Right kidney (tissue), 9 donors: ENCODE measurements at places on chromosomes 1 and 21.
A peak's percentile ranks its signal among the peaks of the same experiment; 100 is the strongest.

GRCh38 chr1:145990249-145990855 lies 6.0 kb downstream of the TXNIP start:
- no peak for DNase-seq

DNA sequence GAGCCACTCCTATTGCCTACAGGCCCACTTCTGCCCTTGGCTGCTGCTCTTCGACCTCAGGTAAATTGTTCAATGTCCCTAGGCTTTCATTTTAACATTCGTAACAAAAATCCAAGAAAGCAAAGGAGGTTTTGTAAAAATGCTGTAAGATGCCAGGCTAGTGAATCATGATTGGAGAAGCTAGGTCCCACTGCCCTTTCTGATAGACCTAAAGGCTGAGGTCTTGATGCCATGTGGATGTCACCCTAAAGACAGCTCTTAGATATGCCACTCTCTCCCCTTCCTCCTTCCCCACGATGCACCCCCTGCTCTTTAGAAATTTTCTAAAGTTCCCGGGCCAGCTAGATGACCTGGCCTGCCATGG lies 9.9 kb upstream of the TMEM39B start:
- no peak for DNase-seq

DNA sequence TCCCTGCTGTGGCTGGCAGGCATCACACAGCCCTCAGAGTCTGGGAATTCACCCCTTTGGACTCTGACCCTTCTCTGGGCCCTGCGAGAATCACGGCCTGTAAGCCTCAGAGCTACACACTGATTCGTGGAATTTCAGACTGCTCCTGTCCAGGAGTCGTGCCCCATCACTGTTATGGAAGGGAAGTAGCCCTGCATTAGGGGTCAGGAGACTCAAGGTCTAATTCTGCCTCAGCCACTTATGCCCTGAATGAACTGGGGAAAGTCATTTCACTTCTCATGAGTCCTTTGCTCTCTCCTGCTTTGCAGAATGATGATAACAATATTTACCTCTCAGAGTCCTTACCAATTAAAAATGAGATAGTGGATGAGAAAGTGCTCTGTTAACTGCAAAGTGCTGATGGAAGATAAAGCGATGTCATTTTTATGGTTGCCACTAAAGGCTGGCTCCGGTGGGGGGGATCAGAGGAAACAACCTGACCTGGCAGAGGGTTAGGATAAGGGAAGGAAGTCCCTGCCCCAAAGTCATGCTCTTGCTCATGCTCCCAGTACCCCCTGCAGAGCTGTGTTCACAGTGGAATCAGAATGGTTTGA lies 148.6 kb upstream of the CD34 start:
- no peak for DNase-seq

GRCh38 chr1:94017155-94017829 lies 103.7 kb downstream of the ABCA4 start:
- DNase-seq = no peak

DNA sequence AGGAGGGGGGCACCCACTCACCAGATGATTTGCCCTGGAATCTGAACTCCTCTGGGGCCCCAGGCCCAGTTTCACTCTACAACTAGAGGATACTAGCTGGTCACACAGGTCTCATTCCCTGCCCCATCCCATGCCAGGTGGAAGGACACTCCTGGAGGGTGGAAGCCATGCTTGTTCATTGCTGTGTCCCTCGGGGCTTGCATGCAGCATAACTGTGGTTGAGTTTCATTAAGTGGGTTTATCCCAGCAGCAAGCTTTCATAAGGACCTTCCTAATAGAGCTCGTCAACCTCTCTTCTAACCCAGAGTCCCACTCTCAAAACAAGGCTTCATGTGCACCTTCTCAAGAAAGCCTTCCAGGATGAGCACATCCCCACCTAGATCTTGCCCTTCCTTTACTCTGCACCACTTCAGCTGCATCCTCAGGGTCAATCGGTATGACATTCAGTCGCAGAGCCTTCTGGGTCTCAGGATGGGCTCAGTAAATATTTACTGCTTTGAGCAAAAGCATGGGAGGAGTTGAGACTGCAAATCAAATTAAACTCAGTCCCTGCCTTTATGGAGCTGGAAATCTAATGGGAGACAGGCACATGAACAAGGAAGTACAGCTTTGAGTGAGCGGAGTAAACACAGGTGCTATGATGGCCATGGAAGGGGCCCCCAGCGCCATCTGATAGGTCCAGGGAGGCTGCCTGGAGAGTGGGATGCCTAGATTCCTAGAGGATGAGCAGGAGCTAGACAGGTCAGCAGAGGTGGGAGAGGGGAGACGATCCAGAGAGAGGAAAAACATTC lies 32.3 kb downstream of the LAMB3 start:
- no peak for DNase-seq

- no peak for DNase-seq
Measured at GRCh38 chr1:30537279-30537678, 186.1 kb downstream of the MATN1 start.

DNA sequence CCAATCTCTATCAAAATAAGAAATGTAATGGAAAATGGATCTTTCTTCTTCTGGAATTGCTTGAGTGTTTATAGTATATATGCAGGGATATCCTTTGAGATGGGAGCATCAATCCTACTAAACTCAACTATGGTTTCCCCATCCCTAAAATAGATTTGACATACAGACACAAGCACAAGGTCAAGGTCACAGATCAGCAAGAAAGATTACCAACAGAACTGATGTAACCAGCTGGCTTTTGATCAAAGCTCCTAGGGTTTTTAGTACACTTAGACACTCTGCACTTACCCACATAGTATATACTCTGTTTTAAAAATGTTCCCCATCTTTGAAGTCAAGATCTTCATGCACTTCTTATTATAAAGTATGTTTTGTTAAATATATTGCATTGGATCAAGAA lies 85.5 kb downstream of the NRIP1 start:
- DNase-seq = no peak

DNA sequence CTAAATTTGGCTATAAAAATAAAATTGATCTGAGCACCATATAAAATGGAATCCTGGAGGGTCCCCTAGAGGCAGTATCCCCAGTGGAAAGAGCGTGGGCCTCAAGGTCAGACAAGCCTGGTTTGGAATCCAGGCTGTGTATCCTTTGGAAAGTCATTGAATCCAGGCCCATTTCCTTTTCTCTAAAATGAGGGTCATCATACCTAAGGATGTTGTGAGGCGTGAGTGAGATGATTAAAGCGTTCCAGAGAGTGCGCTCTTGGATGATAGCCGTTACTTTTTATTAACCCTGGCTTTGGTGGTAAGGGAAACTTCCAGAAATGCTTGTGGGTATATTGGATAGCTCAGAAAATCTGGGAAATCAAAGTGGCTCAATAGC lies 683 bp upstream of the ZNF436 start:
- DNase-seq = no peak

DNA sequence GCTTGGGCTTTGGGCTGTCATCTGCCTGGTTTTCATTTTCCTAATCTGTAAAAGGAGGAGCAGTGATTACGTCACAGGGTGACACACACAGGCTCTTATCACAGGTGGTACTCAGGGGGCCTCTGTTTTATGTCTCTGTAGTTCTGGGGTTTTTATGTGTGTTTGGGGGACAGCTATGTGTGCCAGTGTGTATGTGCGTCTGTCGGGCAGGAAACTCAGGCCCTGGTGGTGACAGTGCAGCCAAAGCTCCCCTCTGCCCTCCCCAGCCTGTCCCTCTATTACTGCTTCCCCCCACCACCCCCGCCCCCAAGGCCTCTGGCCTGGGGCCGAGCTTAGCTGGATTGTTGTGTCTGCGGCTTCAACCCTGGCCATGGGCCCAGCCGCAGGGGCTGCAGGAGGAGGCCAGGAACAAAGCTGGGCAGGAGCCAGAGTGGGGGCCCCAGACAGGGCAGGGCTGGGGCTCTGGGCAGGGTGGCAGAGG lies 13.3 kb downstream of the MFAP2 start:
- DNase-seq = no peak

DNA sequence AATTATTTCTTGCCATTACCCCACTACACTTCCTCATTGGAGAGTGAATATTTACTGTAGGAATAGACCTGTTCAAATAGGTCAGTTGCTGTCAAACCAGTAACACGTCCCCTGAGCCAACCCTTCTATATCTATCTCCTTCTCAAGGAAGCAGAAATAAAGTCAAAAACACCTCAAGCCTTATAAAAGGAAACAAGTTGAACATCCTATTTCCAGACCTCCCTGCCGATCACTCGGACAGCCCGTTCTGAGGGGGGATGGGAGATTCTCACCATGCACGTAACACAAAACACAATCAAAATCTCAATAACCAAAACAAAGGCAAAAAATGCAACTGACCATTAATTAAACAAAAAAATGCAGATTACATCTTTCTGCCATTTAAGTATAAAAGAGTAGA lies 121.5 kb upstream of the KRTAP19-8 start:
- no peak for DNase-seq

DNA sequence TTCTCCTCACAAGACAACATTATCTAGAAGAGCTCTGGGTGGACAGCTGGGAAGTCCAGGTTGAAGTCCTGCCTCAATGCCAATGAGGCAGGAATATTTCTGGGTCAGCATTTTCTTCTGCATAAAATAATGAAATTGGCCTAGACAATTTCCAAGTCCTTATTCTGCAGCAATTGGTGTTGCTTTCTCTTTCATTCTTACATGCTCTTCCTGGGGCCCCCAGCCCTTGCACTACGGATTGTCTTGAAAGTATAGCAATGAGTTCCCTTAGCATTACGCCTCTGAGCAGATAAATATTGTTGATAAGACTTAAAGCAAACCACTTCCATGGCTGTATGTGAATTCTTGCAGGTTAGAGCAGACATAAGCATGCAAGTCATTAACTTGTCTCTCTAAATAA lies 188.5 kb downstream of the TGFBR3 start:
- DNase-seq = no peak

DNA sequence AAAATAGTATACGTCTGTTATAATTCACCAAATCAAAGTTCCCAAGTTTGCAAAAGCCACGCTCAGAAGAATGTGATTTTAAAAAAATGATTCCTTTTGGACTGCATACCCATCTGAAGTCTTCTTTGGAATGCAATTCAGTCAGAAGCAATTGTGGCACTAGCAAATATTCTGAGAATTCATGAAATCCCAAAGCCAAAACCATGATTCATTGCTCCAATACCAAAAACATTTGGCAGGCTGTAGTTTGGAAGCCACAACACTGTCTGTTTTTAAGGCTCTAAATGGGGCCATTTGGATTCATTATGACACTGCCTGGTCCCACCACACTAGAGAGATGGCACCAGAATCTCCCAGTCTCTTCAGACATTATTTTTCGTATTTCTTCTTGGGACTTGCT lies 21.8 kb upstream of the LRRC53 start:
- no peak for DNase-seq

- DNase-seq = no peak
Measured at GRCh38 chr1:105137543-105138457, 1388.1 kb downstream of the AMY1C start.

- no peak for DNase-seq
Measured at GRCh38 chr1:61926597-61926996, 184.3 kb downstream of the PATJ start.

DNA sequence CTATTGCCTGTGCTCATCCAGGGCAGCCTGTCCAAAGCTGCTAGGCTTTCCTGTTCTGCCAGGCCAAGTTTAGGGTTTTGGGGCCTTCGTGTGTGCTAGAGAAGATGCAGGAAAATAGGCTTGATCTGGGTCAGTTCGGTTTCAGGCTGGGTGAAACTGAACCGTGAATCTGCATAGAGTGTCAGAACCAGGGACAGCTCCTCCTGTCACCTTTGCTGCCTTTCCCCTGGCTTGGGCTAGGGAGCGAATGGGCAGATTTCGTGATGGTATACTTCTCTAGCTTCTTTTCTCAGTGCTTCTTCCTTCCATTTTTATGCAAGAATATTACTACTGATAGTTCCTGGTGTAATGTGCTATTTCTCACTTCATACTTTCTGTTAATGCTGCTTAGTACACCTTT lies 6.0 kb upstream of the AGO1 start:
- no peak for DNase-seq

DNA sequence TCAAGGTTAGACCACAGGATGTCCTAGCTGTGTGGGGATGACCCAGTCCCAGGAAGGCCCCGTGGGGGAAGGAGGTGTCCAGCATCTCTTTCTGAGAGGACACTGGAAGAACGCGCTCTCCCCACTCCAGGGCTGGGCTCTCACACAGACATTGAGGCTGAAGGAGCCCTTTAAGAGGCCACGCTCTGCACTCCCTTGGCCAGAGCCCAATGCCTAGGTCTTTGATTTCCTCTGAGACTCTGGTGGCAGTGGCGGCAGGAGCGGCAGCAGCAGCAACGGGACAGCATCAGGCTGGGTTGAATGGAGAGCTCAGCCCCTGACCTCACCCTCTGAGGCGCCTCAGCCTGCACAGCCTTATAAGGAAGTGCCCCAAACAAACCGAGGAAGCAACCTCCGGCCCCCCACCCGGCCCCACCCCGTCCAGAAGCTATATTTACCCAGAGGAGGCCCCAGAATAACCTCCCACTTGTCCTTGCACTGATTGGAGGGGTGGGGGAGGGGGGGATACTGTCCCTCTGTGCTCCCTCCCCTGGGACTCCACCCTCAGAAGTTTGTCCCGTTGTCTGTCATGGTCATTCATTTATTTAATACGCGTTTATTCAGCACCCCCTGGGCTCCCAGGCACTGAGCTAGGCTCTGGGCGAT lies 12.3 kb downstream of the NES start:
- DNase-seq = peak; percentile 55

- DNase-seq = no peak
Measured at GRCh38 chr1:56979986-56980755, 14.4 kb upstream of the C8B start.

- peak; percentile 26 for DNase-seq
Measured at GRCh38 chr1:5896706-5897660, 95.2 kb downstream of the NPHP4 start.

GRCh38 chr1:60620087-60620486 lies 462.3 kb upstream of the NFIA start:
- DNase-seq = no peak

GRCh38 chr1:33822396-33822795 lies 41.5 kb upstream of the HMGB4 start:
- DNase-seq = no peak

DNA sequence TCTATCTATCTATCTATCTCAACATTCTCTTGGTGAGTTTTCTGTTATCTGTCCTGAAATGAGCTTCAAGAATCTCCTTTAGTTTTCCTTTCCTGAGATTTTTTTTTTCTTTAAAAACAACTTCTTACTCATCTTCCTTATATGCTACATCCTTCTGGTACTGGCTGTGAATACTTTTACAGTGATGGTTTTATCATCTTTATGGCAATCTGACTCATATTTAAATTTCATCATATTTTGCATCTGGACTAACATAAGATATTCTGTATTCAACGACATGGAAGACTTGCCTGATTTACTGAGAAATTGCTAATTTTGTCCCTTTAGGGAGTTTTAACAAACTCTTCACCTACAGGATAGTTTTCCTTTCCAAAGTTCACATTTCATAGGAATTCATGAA lies 33.0 kb downstream of the PDE4B start:
- DNase-seq = no peak
